ENCODE measurements at places on chromosomes 5 and 9.

DNA sequence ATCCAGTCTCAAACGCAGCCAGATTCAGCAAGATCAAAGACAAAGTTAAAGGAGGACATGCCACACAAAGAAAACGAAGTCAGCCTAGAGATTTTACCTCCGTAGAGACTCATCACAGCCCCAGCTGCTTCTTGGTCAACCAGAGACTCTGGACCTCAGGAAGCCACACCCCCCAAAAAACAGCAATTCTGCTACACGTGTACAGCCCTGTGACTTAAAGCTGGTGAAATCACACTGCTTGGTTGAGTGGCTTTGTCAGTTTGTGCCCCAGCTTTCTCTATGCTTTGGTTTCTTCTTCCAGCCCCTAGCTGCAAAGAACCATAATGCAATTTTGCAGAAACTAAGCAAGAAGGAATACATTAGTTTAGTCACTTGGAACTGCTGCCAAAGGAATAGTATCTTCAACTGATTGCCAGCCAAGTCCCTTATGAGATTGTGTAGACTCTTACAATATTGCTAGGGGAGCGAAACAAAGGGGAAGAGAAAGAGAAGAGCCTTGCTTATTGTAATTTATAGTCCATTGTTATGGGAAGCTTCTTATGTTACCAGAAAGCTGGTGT is 158.8 kb upstream of the ZNF462 start:
- no peak for DNase-seq

- DNase-seq = peak; percentile 34
Measured at GRCh38 chr9:107337676-107338590, 54.9 kb downstream of the RAD23B start.

DNA sequence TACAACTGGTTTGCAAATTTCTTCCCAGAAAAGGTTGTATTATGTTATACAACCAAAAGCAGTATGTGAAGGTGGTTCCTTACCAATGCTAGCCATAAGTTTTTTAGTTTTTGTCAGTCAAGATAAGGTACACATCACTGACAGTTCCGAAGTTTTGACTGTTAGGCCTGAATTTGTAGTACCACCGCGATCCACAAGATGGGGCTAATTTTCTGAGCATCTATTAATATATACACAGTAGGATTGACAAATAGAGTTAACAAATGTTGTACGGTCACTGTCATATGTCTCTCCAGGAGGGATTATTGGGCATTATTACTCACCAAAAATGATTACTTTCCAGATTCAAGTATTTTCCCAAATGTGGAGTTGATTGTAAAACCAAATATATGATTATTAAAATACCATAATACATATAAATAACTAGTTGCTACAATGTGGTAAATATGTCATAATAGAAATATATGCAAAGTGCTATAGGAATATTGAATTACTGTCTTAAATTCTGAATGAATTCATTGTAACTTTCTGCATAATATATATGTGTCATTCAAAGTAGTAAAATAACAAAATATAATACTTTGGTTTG is 28.4 kb upstream of the LRRC19 start:
- peak; percentile 75 for DNase-seq

GRCh38 chr9:6893350-6894131 is 135.8 kb downstream of the KDM4C start:
- DNase-seq = no peak
